ENCODE measurements at places on chromosomes 6 and 20. TPM values are rescaled to one million over a fixed set of nuclear protein-coding genes. Genes with fewer than 3 reads are reported as not detected.

ZBTB9 gene
- total RNA-seq, result 4.4 TPM

PLA2G7 gene
- total RNA-seq, result 0.34 TPM

DNA sequence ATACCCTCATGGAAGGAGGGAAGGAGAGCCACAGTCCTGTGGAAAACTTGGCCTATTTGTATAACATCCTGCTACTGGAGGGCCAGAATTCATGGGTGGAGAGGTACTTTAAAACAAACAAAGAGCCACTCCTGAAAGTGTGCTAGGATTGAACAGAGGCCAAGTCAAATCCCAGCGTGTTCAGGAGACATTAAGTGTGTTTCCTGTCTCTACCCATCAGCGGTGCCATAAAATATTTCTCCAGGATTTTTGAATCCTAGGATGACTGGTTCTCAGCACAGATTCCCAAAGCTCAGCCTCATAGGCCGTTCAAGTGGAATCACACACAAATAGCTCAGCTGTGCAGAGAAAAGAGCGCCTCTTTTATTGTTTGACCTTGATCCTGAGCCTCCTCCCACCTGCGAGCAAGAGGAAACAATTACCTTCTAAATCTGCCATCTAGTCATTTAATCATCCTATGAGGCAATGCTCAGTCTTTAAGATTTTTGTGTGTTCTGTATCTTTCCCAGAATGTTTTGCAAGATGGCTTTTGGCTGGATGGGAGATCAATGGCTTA is 31.8 kb upstream of the RALGAPA2 start:
- DNase-seq, result no peak

GRCh38 chr6:111114482-111114881 is 27.2 kb downstream of the SLC16A10 start:
- no peak for DNase-seq

DNA sequence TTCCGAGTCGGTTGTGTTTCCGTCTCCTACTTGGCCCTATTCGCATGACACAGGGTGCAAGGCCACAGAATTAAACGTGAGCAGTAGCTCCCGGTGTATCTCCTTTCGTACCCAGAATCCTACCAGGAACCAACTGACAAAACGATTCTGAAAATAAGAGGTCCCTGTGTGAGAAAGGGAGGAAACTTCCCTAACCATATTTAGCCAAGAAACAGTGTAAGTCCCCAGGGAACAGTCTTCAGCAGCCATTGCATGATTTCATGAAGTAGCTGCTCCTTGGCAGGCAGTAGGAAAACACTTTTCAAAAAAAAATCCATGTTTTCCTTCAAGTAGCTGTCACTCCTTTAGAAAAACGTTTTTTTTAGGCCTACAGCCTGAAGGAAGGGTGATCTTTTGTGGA is 46.9 kb downstream of the PDE10A start:
- no peak for DNase-seq

DNA sequence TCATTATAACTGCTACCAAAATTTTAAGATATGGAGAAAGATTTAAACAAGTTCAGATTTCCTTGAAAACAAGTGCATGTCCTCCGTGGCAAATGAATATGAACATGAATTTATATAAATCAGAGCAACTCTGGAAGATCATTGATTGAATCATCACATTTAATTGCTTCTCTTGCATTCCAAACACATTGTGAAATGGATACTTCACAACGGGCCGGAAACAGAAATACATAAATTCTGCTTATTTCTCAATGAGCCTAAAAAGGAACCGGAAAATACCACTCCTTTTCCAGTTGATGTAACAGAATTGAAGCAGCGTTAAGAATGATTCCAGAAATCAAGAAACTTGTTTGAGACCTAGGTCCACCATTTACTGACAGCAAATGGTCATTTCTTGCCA is 134.6 kb upstream of the BTN3A2 start:
- no peak for DNase-seq

GRCh38 chr6:122400121-122400450 is 634 bp downstream of the HSF2 start:
- DNase-seq, result no peak

Data from right cardiac atrium (tissue), 5 donors.